ENCODE measurements at places on chromosomes 16 and 17.

GRCh38 chr17:50206604-50207293 lies 5.3 kb upstream of the COL1A1 start:
- peak; percentile 33 for DNase-seq

- no peak for DNase-seq
Measured at GRCh38 chr16:9112166-9112843, 20.9 kb downstream of the HAPSTR1 start.

DNA sequence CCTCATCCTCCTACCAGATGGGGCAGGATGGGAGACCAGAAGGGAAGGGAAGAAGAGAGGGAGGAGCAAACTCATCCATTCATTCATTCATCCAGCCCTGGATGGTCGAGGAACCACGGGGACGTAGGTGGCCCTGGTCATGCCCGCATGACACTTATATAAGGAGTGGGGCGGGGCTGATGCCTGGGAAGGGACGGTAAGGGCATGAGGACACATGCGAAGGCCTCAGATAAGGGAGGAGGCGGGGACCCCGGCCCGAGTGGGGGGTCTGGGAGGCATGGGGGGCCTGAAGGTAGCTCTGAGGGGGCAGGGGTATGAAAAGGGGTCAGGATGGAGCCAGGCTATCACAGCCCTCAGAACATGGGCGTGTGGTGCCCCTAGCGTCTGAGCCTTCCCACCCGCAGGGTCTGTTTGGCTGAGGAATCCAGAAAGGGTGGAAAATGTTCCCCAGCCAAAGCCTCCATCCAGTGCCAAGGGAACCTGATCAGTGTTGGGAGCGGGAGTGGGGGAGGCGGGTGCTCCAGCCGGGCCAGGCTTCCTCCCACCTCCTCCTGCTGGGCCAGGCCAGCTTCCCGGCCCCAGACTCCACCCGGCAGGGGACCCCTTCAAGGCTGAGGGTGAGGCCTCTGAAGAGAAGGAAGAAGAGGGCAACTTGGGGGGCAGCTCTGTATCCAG lies 17.6 kb upstream of the CD79B start:
- DNase-seq = no peak

DNA sequence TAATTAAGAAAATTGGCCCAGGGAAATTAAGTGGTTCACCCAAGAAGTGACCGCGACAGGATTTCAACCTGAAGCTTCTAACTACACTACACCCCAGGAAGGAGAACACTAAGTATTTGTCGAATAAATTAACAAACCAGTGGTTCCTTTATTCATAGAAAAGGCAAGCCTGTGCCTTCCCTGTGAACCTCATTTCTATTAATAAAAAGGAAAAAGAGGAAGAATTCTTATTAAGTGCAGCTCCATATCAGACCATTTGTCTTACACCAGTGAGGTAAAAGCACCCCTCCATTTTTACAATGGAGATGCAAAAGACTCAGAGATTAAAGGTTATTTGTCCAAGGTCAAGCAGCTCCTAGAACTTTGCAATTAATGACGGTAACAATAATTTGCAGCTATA lies 1.7 kb downstream of the COPS3 start:
- DNase-seq = no peak

GRCh38 chr16:1548233-1548632 lies 14.8 kb downstream of the TMEM204 start:
- no peak for DNase-seq

All from NCI-H1105 treated with DMSO at 0.1 percent for 48 hours (cell line).